Upper lobe of right lung (tissue), 1 donor: ENCODE measurements at places on chromosomes 7 and 10.
A peak's percentile ranks its signal among the peaks of the same experiment; 100 is the strongest.

GRCh38 chr7:74475243-74475986, 21.7 kb downstream of the GTF2IRD1 start:
- DNase-seq: peak; percentile 78

GRCh38 chr10:62818426-62819011, 2.4 kb upstream of the EGR2 start:
- DNase-seq: peak; percentile 85

GRCh38 chr7:4861673-4862072, at the start of gene PAPOLB:
TSS of gene PAPOLB (minus strand) at chr7:4862030. CDS start at chr7:4861810, 220 bp downstream.
- no peak for DNase-seq

- DNase-seq: no peak
Measured at GRCh38 chr10:27607591-27607990, 103.5 kb downstream of the RAB18 start.

- no peak for DNase-seq
Measured at GRCh38 chr7:69047151-69047754, 551.0 kb upstream of the AUTS2 start.

- no peak for DNase-seq
Measured at GRCh38 chr10:3660753-3661152, 124.3 kb downstream of the KLF6 start.
